Lower lobe of right lung (tissue), 2 donors: ENCODE measurements at places on chromosomes 1 and 21. TPM values are rescaled to one million over a fixed set of nuclear protein-coding genes. Genes with fewer than 3 reads are reported as not detected.

HIVEP3 gene
- total RNA-seq = 11.6 TPM

LRRN2 gene
- total RNA-seq = 2.5 TPM

RGS8 gene
- total RNA-seq = not detected

TMEM125 gene
- 197 TPM for total RNA-seq

GRCh38 chr1:70887936-70888335, 159.7 kb downstream of the PTGER3 start:
- H3K4me3 ChIP-seq = no peak overlapping the region
- no peaks in the 10 kb centered on the region for H3K27me3 ChIP-seq
- no peak overlapping the region for H3K27ac ChIP-seq
- DNase-seq = no peak
- H3K4me1 ChIP-seq = peaks cover 5% of the 10 kb centered on the region

DNA sequence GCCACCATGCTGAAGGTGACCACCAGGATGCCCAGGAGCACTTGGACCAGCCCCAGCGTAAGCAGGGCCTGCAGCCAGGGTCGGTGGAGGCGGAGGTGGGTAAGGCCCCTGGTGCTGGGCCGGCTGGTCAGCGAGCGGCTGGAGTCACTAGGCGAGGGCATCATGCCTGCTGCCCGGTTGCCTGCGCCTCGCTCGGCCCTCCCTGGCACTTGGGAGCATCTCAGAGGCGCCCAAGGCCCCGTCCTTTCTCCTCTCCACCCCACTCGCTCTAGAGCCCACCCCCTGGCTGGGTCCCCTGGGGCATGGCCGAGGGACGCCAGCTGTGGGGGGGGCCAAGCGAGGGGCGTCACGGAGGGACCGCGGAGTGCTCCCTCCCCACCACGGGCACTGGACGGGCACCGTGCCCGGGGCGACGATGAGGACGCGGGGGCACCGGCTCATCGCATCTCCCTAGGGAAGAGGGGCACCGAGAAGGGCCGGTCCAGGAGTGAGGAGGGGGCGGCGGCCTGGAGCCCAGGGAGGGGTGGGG, 505 bp downstream of the ENTREP3 start:
- H3K36me3 ChIP-seq = peaks cover 31% of the 10 kb centered on the region
- H3K27ac ChIP-seq = peak overlapping the region; percentile 96
- H3K4me1 ChIP-seq = peaks cover 34% of the 10 kb centered on the region
- no peaks in the 10 kb centered on the region for H3K27me3 ChIP-seq
- peak overlapping the region; percentile 82 for H3K4me3 ChIP-seq

DNA sequence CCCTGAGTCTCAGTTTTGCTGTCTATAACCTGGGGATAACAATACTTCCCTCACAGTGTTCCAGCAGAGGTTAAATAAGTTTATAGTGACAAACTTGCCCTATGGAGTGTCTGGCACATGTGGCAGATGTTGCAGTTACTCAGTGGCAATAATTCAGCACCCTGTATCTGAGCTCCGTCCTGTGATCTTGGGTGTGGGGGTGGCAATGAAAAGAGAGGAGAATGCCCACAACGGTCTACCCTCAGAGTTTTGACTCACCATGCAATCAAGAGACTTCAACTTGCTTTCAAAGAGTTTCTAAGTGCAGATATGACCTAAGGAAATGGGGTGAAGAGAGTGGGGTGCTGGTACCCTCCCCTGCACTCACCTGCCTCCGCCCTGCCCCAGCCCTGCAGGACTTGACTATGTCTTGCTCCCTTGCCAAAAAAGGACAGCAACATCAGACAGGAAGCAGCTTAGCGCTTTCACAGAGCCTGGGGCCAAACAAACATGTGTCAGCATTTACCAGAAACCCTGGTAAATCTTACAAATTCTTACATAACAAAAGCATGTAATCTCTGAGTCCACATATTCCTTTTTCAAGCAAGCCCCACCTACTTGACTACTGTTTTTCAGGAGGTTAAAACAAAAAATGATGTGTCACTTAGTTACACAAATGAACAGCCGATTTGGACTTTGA, 185.1 kb upstream of the CAMK1G start:
- H3K4me1 ChIP-seq = peaks cover 3% of the 10 kb centered on the region
- no peak overlapping the region for H3K27ac ChIP-seq
- DNase-seq = no peak
- H3K4me3 ChIP-seq = no peak overlapping the region

DNA sequence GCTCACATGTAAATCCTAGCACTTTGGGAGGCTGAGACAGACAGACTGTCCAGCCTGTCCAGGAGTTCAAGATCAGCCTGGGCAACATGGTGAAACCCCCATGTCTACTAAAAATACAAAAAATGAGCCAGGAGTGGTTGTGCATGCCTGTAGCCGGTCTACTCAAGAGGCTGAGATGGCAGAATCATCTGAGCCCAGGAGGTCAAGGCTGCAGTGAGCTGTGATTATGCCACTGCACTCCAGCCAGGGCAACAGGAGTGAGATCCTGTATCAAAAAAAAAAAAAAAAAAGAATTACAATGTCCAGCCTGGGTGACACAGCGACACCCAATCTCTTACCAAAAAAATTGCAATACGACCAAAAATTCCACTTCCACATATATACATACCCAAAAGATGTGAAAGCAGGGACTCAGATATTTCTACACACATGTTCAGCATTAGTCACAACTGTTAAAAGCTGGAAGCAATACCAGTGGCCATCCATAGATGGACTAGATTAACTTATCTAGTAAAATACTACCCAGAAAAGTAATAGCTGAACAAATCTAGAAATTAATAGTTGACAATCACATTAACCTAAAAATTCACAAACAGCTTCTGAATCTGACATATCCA, 49.2 kb downstream of the ASH1L start:
- DNase-seq = no peak
- no peaks in the 10 kb centered on the region for H3K27me3 ChIP-seq
- no peak overlapping the region for H3K27ac ChIP-seq
- peaks cover 20% of the 10 kb centered on the region for H3K36me3 ChIP-seq
- H3K4me3 ChIP-seq = no peak overlapping the region

GRCh38 chr21:32370998-32371766, 21.6 kb downstream of the URB1 start:
- H3K27me3 ChIP-seq = no peaks in the 10 kb centered on the region
- DNase-seq = no peak
- peaks cover 22% of the 10 kb centered on the region for H3K4me1 ChIP-seq
- H3K4me3 ChIP-seq = no peak overlapping the region
- H3K36me3 ChIP-seq = peaks cover 62% of the 10 kb centered on the region

DNA sequence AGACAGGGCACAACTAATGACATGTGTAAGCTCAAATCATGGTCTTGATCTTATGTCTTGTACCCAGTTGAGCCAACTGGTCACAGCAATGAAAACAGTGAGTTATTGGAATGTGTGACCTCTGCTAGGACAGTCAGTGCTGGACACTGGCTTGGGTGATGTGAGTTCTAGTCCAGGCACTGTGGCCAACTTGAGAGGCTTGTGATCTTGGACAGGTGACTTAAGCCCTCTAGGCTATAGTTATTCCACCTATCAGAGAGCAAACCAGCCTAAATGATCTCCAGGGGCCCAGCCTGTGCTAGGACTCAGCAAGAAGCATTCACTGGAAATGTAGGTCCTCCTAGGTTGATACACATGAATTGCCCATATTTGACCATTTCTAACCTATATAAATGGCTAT, 1.1 kb downstream of the KCNE2 start:
- no peaks in the 10 kb centered on the region for H3K36me3 ChIP-seq
- H3K4me3 ChIP-seq = no peak overlapping the region
- DNase-seq = no peak
- H3K27ac ChIP-seq = no peak overlapping the region

DNA sequence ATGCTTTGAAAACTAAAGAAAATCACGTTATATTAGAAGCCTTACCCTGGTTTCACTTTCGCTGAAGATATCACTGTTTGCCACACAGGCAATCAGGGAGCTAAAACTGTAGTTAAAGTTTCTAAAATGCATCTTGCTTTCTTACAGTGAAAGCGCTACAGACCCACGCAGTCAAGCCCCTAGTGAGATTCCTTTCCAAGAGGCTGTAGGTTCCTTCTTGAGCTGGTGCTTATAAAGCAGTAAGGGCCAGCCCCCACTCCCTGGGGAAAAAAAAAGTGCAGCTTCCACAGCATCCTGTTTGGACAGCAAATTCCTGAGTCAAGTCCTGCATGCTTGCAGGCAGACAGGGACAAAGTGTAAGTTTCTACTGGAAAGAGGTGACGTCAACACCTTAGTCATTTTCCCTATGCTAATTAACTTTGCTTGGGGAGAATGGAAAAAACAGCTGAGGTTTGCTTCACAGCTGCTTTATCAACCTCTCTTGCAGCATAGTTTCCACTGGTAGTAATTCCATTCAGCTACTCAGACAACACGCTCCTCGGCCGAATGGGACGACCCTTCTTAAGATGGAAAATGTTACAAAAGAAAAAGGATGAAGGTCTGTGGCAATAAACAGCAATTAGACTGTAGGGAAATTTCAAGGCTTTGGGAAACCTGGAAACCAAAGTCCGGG, 14.7 kb upstream of the KCNE1 start:
- H3K27me3 ChIP-seq = no peaks in the 10 kb centered on the region
- peaks cover 3% of the 10 kb centered on the region for H3K36me3 ChIP-seq
- H3K27ac ChIP-seq = peak overlapping the region; percentile 91
- H3K4me1 ChIP-seq = peaks cover 51% of the 10 kb centered on the region
- DNase-seq = peak; percentile 62
- H3K4me3 ChIP-seq = peak overlapping the region; percentile 48

GRCh38 chr1:204758601-204759000, 73.1 kb upstream of the LRRN2 start:
- no peaks in the 10 kb centered on the region for H3K36me3 ChIP-seq
- H3K4me1 ChIP-seq = peaks cover under 1% of the 10 kb centered on the region
- no peak for DNase-seq
- H3K27me3 ChIP-seq = peaks cover 4% of the 10 kb centered on the region

DNA sequence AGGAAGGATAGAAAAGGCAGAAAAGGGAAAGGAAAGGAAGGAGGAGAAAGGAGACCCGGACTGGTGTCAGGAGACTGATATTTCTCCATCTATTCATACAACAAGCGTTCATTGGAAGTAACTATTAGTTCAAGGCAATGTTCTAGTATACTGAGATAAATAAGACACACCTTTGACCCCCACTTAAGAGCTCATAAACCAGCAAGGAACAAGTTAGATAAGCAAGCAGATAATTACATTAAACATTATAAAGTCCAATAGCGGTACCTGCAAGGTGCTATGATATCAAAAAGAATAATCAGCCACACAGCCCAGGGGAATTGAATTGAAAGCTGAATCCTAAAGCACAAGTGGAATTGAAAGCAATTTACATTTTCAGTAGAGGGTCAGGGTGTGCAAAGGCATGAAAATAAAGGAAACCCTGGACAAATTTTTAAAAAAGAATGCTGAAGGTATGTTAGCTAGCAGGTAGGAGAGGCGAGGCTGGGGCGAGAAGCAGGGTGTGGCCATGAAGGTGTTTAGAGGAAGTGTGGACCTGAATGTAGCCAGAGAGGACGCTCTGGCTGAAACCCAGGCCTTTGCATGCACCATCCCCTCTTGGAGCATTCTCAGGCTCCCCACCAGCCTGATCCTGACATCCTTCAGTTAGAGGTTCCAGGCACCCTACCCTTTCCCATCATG, 200.0 kb downstream of the SETD4 start:
- no peaks in the 10 kb centered on the region for H3K36me3 ChIP-seq
- no peak for DNase-seq
- H3K27ac ChIP-seq = no peak overlapping the region
- H3K4me1 ChIP-seq = no peaks in the 10 kb centered on the region
- no peak overlapping the region for H3K4me3 ChIP-seq
- H3K27me3 ChIP-seq = no peaks in the 10 kb centered on the region

GRCh38 chr1:171252482-171252881, 4.2 kb downstream of the FMO1 start:
- H3K4me1 ChIP-seq = peaks cover 2% of the 10 kb centered on the region
- H3K27me3 ChIP-seq = peaks cover 10% of the 10 kb centered on the region

DNA sequence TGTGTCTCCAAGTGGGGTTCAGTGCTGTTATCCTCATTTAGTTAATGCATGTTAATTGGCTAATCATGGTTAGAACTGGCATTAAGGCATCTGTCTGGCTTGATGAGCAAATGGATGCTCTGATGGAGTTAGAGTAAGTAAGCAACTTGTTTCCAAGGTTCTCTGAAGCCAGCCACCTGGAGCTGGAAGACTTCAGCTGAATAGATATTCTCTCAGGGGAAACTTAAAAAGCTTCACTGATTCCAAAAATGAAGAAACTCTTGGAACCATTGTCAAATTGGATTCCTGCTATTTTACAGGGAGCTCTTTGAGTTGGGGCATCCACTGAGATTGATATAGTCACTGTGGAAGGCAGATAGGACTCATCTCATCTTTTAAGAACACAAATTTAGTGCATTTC, 118.9 kb downstream of the CACHD1 start:
- H3K36me3 ChIP-seq = no peaks in the 10 kb centered on the region
- DNase-seq = no peak
- no peaks in the 10 kb centered on the region for H3K27me3 ChIP-seq
- H3K4me1 ChIP-seq = peaks cover 4% of the 10 kb centered on the region

- H3K27ac ChIP-seq = peak overlapping the region; percentile 56
- H3K4me1 ChIP-seq = no peaks in the 10 kb centered on the region
- no peaks in the 10 kb centered on the region for H3K36me3 ChIP-seq
- peak; percentile 87 for DNase-seq
- H3K27me3 ChIP-seq = no peaks in the 10 kb centered on the region
Measured at GRCh38 chr21:43372663-43373361, 54.1 kb downstream of the SIK1 start.

DNA sequence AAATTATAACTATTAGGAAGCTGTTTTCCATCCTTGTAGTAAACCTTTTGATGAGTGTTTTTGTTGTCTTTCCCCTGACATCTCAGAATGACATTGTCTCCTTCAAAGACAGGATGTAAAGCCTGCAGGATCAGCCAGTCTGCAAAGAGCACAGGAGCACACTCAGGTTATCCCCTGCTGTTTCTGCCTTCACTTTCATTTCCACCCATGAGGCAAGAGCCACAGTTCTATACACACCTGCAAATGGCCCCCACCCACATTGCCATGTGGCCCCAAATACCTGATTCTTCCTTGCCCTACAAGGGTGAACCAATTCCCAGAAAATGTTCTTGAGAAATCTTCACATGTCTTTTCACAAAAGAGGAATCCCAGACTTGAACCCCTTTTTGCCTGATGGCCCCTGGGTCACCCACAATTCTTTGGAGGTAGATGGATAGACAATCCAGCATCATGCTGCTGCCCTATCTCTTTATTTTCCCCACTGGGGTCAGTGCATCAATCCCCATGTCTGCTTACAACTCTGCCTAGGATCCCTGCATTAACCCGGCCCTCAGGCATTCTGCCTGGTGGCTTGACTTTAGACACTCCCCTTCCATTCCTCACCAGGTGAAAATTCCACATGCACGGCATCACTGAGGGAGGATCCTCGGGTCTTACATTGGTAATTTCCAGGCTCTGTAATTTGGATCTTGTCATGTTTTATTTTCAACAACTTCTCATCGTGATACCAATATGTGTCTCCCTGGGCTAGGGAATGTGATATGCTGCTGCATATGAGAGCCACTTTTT, 2.6 kb downstream of the FCRL3 start:
- H3K27ac ChIP-seq = no peak overlapping the region
- no peaks in the 10 kb centered on the region for H3K27me3 ChIP-seq
- H3K4me3 ChIP-seq = no peak overlapping the region
- no peaks in the 10 kb centered on the region for H3K4me1 ChIP-seq
- no peak for DNase-seq
- no peaks in the 10 kb centered on the region for H3K36me3 ChIP-seq

GRCh38 chr1:95278173-95279006, 44.4 kb downstream of the RWDD3 start:
- H3K4me3 ChIP-seq = no peak overlapping the region
- no peak overlapping the region for H3K27ac ChIP-seq
- no peaks in the 10 kb centered on the region for H3K36me3 ChIP-seq
- H3K27me3 ChIP-seq = no peaks in the 10 kb centered on the region
